ENCODE measurements at places on chromosomes 5 and 9.

- no peak for DNase-seq
Measured at GRCh38 chr9:128909859-128910258, 10.9 kb upstream of the PHYHD1 start.

DNA sequence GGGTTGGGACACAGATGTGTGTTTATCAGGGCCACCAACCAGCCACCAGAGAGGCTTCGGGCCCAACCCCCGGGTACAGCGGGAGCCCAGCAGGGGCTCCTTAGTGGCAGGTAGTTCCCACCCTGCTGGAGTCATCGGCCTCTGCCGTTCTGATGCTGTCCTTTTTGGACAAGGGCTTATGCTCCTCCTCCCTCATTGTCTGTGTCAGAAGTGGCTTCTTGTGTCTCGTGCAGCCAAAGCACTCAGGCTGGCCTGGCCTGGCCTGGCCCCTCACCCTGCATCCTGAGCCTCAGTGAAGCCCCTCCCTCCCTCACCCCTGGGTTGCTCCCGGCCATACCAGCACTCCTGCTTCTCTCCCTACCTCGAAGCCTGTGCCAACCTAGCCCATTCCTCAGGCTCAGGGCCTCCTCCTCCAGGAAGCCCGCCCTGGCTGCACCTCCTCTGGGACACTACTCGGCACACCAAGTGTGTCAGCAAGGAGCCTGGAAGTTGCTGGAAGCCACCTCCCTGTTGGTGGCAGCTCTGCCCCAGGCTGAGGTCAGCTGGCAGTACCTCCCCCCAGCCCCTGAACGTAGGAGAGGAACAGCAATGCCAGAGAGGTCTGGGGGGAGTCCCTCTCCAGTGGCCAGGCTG lies 4.1 kb upstream of the UBAC1 start:
- DNase-seq: no peak

GRCh38 chr9:130023994-130024596 lies 18.9 kb downstream of the FNBP1 start:
- DNase-seq: no peak

DNA sequence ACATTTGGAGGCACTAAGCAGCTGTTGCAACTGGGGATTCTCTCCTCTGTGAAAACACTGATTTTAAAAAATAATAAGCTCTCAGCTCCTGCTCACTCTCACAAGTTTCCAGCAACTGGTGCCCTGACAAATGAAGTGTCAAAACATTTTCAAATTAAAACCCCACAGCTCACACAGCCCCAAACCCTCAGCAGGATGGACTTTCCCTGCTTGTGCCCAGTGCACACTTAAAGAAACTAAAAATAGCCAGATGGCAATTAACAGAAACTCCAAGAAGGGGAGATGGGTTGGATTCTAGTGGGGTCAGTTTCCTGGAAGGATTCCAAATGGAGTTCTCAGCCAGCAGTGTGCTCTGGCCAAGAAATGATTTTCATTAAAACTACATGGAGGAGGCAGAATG lies 163.0 kb upstream of the PUM3 start:
- no peak for DNase-seq

DNA sequence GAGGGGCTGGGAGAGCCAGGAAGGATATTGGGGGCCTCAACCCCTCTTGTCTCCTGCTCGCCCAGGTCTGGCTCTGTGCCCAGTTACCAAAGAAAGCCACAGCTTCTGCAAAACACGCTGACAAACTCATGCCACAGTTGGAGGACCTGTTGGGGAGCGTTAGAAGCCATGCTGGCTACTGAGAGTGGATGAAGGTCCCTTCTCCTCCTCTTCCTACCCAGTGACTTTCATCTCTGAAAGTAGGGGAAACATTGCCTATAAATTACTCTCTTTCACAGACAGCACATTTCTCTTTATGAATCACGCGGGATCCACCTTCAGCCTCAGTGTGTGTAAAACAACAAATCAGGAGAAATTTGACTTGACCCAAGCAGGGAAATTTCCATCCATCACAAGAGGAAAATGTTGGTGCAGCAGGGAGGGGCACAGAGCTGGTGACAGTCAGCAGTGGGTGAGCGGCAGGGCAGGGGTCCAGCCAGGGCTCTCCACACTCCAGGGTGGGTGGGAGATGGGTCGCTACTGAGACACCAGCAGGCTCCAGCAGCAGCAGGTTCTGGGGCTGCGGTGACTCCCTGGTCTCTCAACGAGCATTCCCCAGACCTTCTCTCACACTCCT lies 181.9 kb downstream of the FGF18 start:
- no peak for DNase-seq

GRCh38 chr9:85940275-85940831 lies 593 bp upstream of the NAA35 start:
- DNase-seq: no peak

GRCh38 chr5:40033411-40033810 lies 608.6 kb upstream of the DAB2 start:
- DNase-seq: peak; percentile 33

GRCh38 chr5:172374783-172375182 lies 79.5 kb downstream of the SH3PXD2B start:
- DNase-seq: no peak

DNA sequence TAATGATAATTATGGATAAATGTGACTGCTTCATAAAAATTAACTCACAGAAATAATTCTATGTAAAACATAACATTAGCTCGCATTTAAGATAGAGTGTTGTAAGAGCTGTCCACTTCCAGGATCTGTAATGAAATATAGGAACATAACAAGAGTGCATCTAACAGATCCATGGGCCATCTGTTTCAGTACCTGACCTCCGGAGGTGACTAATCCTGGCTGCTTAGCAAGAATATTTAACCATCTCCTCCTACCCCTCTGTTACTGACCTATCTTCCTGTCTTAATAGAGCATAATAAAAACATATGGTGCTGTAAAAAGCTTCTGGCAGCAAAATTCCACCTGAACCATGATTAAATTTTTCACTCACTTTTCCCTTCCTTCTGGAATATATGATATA lies 7.1 kb downstream of the PLCXD3 start:
- no peak for DNase-seq

GRCh38 chr9:125066839-125067619 lies 76.3 kb downstream of the SCAI start:
- DNase-seq: no peak

DNA sequence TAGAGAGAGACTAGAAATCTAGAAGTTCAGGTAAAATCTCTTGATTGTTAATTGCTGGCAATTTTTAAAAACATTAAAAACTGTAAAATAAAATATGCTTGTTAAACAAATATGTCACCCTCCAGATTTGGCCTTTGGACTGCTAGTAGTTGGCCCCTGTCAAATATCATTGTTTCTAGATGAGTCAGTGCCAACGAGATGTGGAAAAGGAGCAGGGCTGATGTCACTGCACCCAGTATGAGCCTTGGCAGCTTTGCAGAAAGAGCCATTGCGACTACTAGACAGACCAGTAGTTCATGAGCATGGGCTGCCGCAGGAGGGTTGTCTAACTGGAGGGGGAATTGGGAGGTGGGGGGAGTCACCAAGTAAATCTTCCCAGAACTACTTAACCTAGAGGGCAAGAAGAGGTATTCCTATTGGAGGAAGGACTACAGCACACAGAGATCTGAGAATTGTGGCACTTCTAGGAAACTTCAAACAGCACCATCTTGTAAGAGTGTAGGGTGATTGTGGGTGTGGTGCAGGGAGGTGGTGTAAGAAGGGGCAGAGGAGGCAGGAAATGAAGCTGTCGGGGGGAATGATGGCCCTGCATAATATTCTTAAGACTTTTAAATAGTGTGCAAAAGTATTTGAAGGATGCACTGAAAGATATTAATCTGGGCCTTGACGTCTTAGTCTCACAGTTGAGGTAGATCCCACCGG lies 7.1 kb upstream of the DOCK2 start:
- no peak for DNase-seq

GRCh38 chr5:10503321-10503720 lies 60.5 kb upstream of the ANKRD33B start:
- DNase-seq: no peak

- no peak for DNase-seq
Measured at GRCh38 chr9:94971378-94972131, 245.1 kb downstream of the AOPEP start.

DNA sequence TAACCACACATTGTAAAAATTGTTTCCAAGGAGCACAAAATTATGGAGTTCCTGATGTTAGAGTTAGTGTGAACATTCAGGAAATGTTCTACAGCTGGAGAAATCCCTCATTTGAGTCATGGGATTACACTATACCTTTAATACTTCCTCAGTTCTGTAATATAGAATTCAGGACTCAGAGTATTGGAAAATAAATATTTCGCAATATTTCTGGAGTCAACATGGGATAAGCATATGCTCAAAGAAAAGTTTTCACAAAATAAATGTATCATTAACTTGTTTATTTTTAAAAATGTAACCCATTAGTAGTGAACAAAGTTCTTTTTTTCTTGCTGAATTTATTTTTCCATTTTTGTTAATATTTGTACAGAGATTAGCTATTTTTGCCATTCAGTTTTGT lies 8.6 kb downstream of the CYLC2 start:
- DNase-seq: no peak

DNA sequence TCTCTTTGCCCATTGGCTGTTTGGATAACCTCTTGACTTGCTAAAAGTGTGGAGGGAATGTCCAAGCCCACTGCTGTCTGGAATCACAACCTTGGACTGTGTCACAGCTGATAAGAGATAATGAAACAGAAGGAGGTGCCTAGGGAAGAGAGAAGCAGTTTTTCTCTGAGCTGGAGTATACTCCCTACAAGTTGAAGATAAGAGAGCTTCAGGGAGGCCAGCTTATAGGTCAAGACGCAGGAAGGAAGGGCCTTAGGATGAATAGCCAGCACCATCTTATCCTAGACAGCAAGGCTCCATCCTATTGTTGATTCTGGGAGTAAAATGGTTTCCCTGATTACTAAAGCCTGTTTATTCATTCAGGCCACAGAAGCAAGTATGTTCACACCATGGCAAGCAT lies 244.7 kb downstream of the NPR3 start:
- no peak for DNase-seq

DNA sequence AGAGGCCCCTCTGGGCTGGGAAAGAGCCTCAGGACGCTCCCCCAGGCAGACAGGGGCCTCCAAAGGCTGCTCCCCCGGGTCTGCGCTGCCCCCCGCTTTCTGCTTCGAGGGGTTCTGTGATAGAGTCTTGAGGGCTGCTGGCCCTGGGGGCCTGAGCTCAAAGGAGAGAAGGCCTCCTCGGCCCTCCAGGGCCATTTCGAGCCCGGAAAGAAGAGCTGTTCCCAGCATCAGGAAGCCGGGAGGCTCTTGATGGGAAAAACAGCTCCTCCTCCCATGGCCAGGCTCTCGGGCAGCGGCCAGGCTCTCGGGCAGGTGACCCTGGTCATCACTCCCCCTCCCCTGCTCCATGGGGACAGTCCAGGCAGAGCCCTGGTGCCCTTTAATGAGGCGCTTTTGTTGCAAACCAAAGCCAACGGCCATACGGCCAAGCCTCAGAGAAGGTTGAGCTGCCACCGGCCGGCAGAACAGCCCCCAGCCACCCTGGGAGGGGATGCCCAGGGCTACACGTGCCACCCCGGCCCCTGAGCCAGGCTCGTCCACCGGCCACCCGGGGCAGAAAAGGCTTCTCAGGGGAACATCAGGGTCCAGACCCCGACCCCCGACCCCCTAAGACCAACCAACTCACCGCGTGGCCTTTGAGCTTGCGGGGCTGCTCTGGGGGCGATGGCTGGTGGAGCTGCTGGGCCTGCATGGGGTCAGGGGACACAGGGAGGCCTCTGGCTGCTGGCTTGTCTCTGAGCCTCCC lies 16.2 kb upstream of the QSOX2 start:
- no peak for DNase-seq

DNA sequence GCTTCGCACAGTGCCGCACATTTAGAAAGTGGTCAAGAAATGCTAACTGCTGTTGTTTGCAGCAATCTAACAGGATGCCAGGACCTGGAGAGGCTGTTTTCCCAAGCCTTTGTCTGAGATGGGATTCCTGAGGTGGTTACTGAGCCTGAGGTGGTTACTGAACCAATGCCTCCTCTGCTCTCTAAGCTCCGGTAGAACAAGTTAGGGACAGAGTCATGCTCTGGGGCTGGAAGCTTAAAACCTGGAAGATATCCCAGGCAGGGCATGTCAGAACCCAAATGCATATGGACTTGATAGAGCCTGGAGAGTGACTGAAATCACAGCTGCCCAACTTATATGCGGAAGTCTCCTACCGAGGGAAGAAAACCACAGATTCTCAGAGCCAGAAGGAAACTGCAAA lies 46.5 kb upstream of the FAT2 start:
- no peak for DNase-seq

DNA sequence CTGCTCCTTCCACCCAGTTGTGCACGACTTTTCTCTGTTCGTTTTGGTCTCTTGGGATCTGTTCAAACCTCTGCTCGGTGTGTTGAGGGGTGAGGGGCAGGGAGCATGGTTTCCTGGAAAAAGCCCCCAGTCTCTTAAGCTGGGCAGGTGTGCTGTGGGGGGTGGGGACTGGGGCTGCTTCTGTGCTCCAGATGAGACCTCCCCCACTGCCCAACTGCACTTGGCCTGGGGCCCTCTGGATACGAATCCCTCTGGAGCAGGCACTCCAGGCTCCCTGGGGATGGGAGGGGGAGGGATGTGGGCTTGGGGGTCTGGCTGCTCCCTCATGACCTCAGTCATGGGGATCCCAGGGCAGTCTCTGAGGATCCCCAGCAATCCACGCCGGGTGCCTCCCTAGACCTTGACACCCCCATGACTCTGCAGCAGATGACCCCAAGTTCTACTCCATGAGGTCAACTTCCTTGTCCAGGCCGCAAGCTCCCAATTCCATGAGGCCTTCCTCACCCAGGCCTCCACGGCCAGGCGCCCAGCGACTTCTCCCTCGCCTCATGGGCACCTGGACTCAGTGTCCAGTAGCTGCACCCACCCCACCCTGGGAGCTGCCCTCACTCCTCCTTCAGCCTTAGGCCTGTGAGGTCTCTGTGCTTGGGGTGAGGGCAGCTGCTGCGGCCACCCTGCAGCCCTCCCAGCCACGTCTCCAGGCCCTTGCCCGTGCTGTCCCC lies 5.9 kb upstream of the AHRR start:
- no peak for DNase-seq

All from activated CD8-positive, alpha-beta T cell treated with anti-CD3 and anti-CD28 coated beads, Interleukin-2, amount 10 ng/mL, durations not matched to agents 7 days and 5 days (primary cell).